ENCODE measurements at places on chromosomes 6 and 20.

GRCh38 chr6:139257291-139257690, 34.5 kb downstream of the TXLNB start:
- DNase-seq: no peak

DNA sequence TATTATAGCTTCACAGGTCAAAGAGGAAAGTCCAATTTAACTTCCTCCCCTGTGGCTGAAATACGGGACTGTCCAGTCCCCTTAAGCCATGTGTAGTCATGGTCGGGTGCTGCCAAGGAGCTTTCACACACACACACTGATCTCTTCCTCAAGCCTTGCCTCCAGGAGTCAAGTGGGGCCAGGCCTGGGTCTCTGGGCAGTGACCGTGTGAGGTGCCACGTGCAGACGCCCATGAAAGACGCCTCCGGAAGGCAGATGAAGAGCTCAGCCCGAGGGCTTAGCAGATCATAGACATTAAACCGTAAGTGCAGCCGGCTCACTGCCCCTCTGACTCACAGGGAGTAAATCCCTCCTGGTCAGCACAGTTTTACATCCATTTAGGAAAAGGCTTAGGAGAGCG, 4.2 kb downstream of the GABRR2 start:
- DNase-seq: no peak

DNA sequence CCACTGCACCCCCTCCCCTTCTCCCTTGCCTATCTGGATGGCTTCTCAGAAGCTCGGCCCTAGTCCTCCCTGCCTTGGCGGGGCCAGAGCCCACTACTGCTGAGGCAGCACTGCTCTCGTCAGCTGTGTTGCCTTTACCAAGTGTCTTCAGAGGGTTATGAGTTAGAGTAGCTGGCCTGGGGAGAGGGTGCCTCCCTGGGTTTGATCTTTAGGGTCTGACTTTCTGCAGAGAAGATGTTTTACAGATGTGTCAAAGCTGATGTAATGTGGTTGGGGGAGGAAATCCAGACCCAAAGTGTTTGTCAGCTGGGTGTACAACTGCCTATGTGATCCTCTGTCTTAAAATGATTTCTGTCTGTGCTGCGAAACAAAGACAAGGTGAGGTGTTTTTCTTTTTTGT, 30.4 kb upstream of the PI16 start:
- DNase-seq: no peak

- DNase-seq: no peak
These were observed 29.1 kb upstream of the LMBRD1 start for GRCh38 chr6:69825904-69826303.

- no peak for DNase-seq
These were observed 365.3 kb upstream of the PTCHD4 start for GRCh38 chr6:48476257-48476656.

DNA sequence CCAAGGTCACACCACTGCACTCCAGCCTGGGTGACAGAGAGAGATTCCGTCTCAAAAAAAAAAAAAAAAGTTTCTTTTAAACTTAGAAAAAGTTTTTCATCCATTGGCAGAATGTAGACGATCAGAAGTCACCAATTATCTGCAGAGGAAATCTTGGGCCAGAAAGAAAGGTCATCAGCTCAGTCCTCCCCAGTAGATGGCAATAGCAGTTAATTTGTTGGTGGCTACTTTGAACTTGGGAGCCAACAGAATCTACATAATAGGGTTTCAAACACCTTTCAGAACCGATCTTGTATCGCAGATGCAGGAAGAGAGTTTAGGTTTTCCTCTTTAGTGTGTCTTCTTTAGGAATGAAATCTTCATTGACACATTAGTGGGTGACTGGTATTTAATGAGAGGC, 41.7 kb downstream of the LBP start:
- peak; percentile 44 for DNase-seq

GRCh38 chr6:26202811-26203583, 115.8 kb downstream of the HFE start:
- DNase-seq: no peak

DNA sequence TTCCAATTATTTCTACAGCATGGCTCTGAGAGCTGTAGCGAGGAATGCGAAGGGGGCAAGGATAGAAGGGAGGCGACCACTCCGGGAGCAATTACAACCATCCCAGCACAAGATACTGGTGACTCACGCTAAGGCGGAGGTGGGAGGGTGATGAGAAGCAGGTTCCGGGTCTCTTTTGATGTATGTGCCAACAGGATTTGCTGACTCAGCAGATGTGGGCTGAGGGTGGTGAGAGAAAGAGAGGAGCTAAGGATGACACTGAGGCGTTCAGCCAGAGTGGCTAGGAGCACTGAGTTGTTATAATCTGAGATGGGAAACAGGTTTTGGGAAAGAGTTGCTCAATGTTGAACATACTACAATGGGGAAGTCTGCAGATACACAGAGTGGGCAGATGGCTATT, 9.3 kb upstream of the TXNDC5 start:
- DNase-seq: no peak

- no peak for DNase-seq
These were observed 9.2 kb upstream of the DEFB113 start for GRCh38 chr6:49978332-49979226.

- no peak for DNase-seq
These were observed 655.7 kb upstream of the HS3ST5 start for GRCh38 chr6:114998492-114998891.

GRCh38 chr6:165895421-165896165, 232.6 kb upstream of the PDE10A start:
- DNase-seq: no peak

- no peak for DNase-seq
These were observed 990 bp downstream of the ZFP57 start for GRCh38 chr6:29679962-29680361.

- DNase-seq: no peak
These were observed 80.5 kb downstream of the PRSS35 start for GRCh38 chr6:83592770-83593394.

DNA sequence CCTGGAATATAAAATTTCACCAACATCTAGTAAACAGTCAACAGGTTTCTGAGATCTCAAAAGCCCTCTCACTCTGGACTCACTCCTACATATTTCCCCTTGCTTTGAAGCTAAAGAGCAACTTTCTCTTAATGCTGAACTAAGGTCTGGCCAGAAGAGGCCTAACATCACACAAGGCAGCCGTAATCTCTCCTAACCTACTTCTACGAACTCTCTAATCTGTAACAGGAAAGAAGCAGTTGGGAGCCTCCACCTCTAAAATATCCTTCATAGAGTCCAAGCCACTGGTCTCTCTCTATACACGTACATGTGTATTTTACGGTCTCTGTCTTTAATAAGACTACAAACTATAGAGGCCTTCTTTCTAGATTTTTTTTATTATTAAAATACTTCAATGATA, 72.0 kb downstream of the REV3L start:
- no peak for DNase-seq

DNA sequence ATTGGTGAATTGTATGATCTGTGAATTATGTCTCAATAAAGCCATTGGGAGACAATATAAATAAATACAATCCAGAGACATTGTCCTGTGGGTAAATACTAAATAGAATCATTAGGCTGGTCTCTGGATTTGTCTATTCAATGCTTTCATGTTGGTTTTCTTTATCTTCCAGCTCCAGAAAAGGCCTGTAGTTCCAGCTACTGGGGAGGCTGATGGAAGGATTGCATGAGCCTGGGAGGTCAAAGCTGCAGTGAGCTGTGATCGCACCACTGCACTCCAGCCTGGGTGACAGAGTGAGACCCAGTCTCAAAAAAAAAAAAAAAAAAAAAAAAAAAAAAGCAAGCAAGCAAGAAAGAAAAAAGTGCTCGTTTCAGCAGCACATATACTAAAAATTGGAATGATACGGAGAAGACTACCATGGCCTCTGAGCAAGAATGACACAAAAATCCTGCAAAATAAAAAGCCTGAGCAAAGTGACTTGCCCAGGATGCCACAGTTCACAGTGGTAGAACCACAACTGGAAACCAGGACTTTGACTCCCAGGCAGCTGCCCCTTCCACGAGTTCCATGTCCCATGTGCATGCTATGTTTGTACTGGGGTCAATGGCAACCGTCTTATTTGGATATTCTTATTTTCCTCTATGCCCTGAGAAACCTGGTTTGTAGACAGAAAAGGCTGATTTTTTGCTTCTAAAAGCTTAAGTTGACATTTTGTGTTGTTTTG, 33.6 kb upstream of the GMPR start:
- no peak for DNase-seq

- peak; percentile 7 for DNase-seq
These were observed 151.1 kb upstream of the B3GAT2 start for GRCh38 chr6:71107911-71108420.

GRCh38 chr6:29620630-29621029, 12.4 kb downstream of the GABBR1 start:
- DNase-seq: peak; percentile 29

GRCh38 chr20:5077761-5078387, 41.9 kb downstream of the PCNA start:
- no peak for DNase-seq

- DNase-seq: peak; percentile 62
These were observed 40.1 kb downstream of the ILRUN start for GRCh38 chr6:34656378-34657036.

DNA sequence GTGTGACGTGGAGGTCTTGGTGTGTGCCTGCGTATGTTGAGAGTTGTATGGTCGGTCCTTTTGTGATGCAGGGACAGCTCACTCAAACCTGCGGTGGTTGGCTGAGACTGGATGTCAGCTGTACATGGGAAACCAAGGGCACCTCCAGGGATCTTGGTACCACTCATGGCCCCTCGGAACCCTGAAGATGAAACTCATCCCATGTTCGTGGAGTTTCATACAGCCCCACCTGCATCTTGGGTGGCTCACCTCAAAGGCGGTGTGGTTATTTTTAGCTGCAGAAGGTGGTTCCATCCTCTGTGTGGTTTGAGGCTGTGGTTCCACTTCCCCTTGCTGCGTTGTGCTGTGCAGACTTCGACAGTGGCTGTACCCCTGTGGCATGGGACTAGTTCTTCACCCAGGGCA, 52.6 kb upstream of the SLC22A1 start:
- DNase-seq: no peak

GRCh38 chr6:37180075-37180474, 10.1 kb downstream of the PIM1 start:
- DNase-seq: no peak

- no peak for DNase-seq
These were observed at the start of gene LAMA5 for GRCh38 chr20:62367136-62367632. Gene LAMA5, minus strand, starts transcription at chr20:62367312. Its CDS starts 67 bp downstream, at chr20:62367245.

GRCh38 chr6:33202799-33203198, 1.7 kb upstream of the HSD17B8 start:
- no peak for DNase-seq

- no peak for DNase-seq
These were observed 465.2 kb downstream of the PHF3 start for GRCh38 chr6:64100702-64101303.

GRCh38 chr6:39493174-39493573, 170.7 kb upstream of the KCNK16 start:
- no peak for DNase-seq

DNA sequence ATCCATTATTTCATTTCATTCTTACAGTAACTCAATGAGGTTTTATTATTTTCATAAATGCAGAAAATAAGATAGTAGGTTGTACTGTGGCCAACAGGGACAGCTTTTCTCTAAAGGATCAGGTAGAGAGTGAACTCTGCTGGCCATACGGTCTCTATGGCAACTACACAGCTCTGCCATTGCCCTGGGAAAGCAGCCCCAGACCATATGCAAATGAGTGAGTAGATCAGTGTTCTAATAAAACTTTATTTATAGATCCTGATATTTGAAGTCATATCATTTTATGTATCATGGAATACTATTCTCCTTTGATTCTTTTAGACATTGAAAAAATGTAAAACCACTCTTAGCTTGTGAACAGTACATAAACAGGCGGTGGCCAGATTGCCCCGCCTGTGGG, 192.5 kb upstream of the RREB1 start:
- no peak for DNase-seq

DNA sequence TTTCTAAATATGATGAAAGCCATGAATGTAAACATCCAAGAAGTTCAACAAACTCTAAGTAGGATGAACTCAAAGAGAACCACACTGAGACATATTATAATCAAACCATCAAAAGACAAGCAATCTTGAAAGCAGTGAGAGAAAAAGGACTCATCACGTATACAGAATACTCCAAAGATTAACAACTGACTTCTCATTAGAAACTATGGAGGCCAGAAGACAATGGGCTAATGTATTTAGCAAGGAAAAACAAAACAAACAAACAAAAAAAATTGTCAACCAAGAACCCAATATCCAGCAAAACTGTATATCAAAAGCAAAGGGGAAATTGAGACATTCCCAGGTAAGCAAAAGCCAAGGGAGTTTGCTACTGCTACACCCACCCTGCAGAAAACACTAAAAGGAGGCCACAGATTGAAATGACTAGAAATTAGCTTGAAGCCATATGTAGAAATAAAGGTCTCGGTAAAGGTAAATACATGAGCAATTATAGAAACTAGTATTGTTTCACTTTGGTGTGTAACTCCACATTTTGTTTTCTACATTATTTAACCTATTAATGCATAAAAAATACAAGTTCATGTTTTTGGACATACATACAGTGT, 301.1 kb upstream of the QKI start:
- DNase-seq: no peak

DNA sequence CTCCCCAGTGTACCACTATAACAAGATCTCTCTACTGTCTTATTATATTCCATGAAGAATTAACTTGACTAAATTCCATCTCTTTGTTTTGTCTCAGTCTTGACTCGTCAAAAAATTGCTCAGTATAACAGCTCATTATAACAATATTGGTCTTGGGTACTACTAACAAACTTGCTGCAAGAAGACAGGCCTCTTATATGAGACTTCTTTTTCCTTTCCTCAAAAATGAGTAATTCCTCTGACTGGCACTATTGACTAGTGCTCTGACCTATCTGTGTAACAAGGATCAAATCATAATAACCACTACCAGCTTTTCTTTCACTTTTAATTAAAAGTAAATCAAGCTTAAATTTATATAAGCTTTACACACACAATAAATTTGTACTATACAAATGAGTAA, 91.3 kb upstream of the THEMIS start:
- DNase-seq: no peak

DNA sequence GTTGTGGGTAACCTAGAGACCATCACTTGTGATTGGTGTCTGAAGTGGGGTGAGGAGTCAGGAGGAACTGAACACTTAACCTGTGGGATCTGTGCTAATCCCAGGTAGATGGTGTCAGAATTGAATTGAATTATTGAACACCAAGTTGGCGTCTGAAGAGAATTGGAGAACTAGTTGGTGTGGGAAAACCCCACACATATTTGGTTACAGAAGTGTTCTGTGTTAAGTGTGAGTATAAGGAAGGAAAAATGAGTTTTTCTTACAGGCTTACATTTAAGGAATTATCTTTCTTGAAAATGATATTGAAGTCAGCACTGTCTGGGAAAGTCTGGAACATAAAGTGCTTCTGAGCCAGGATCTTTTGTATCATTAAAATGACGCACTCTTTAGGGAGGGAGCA, 182.9 kb upstream of the ECI2 start:
- DNase-seq: no peak

- no peak for DNase-seq
These were observed 257.7 kb downstream of the BCKDHB start for GRCh38 chr6:80364149-80364548.

GRCh38 chr6:169957351-169957963, 206.0 kb downstream of the ERMARD start:
- no peak for DNase-seq

- DNase-seq: no peak
These were observed 4.1 kb downstream of the SPTLC3 start for GRCh38 chr20:13012886-13013285.

- no peak for DNase-seq
These were observed 25.6 kb downstream of the FUCA2 start for GRCh38 chr6:143485967-143486366.

GRCh38 chr6:8219352-8219943, 117.1 kb upstream of the EEF1E1 start:
- DNase-seq: peak; percentile 57

GRCh38 chr20:48891235-48892048, 30.1 kb upstream of the ARFGEF2 start:
- DNase-seq: no peak
